NCI-H345 (cell line): ENCODE measurements at places on chromosomes 2 and 18.

- DNase-seq, result no peak
Measured at GRCh38 chr2:63093502-63093901, 42.9 kb downstream of the OTX1 start.

- DNase-seq, result no peak
Measured at GRCh38 chr18:74234326-74235171, 57.2 kb downstream of the CYB5A start.

DNA sequence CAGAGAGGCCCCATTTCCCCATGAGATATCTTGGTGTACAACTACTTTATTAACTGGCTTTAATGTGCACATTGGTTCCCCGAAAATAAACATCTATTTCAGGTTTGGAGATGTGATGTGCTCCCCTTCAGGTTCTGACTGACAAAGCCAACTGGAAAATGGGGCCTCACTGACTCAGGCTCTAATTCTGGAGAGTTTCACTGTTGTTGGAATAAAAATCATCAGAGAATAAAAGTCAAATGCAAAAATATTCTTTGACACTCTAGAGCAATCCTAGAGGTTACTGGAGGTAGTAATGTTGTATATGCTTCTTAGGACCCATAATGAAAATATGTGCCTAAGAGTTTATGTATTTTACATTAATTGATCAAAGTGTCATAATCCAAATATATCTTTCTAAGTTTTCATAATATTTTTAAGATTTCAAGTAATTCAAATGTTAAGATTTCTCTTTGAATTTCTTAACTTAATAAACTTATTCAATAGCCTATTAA lies 189.9 kb upstream of the COL3A1 start:
- DNase-seq, result no peak

GRCh38 chr2:109275120-109276012 lies 146.4 kb downstream of the SH3RF3 start:
- DNase-seq, result peak; percentile 92

GRCh38 chr2:3060049-3060448 lies 317.6 kb downstream of the EIPR1 start:
- DNase-seq, result no peak

GRCh38 chr2:53964987-53965687 lies 5.7 kb downstream of the PSME4 start:
- no peak for DNase-seq

GRCh38 chr2:136128905-136129304 lies 11.0 kb upstream of the CXCR4 start:
- no peak for DNase-seq

GRCh38 chr2:238864207-238865014 lies 16.5 kb downstream of the TWIST2 start:
- peak; percentile 72 for DNase-seq

DNA sequence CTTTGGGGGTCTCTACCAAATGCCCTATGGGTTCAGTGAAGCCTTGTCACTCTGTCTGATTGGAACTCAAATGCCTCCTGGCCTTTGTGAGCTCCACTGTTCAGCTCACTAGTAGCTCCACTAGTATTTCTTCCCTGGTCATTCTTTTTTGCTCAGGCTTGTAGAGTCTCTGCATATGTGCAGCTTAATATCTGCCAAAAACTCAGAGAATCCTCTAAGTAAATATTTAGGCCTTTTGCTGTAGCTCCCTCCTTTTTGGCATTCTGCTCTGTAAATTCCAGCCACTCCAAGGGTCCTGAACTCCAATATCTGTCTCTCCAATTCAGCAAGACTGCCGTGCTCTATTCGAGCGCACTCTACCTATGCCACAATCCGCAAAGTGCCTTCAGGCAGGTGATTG lies 146.5 kb downstream of the MAIP1 start:
- DNase-seq, result no peak

GRCh38 chr18:23547846-23548245 lies 38.5 kb downstream of the NPC1 start:
- no peak for DNase-seq

DNA sequence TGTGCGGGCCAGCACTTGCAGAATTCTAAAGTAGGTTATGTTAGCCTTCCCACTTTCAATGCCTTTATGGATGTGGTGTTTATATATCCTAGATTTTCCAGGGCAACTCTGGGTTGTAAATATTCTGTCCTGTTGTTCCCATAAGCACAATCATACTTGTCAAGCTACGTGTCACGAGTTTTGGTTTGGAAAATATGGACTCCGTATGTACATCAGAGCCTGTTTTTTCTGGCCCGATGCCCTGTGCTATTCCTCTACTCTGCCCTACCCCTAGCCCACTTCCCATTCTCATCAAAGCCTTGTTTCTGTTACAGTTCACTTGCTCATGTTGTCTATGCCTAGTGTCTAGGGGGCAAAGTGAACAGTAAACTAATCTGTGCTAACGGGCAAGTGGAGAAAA lies 27.0 kb upstream of the ZEB2 start:
- DNase-seq, result no peak

- no peak for DNase-seq
Measured at GRCh38 chr2:166436189-166436588, 57.9 kb downstream of the SCN7A start.

DNA sequence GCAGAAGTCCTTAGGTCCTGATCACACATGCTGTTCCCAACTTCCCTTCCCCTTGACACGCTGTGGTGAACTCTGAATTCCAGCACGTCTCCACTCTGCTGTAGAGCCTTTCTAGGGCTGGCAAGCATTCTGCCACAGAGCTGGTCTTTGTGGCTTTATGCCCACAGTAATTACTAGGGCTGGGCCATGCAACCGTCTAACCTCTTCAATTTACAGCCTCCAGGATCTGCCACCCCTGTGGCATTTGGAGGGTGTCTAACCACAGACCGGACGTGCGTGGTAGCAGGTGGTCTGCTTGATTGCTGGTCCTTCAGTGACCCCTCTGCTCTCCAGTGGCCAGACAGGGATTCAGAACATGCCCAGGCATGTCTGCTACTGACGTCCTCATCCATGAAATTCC lies 43.1 kb upstream of the TGFA start:
- no peak for DNase-seq

DNA sequence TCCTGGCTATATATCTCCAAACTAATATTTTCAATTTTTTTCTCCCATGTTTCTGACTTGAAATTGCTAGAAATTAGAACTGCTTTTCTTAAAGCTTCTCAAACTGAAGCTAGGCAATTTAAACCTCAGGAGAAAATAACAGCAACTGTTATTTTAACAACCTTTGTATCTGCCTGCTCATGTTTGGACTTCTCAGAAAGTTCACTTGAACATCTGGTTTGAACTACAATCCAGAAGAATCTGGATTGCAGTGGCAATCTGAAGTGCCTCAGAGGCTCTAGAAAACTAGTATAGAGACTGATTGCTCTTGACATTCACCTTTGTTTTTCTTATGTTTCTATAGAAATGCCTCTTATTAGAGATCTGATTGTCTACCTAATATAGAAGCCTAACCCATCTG lies 64.1 kb downstream of the STAT4 start:
- DNase-seq, result no peak

DNA sequence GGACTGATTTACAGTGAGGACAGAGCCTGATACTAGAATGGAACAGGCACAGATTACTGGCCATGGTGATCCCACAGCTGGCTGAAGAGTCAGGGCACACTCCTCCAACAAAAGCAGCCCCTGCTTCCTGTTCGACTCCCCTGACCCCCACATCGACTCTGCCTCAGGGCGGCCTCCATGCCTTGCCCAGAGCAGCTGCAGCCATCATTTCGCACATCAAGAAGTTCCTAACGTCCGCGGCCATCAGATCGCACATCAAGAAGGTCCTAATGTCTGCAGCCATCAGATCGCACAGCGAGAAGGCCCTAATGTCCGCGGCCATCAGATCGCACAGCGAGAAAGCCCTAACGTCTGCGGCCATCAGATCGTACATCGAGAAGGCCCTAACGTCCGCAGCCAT lies 192.8 kb upstream of the PXDN start:
- no peak for DNase-seq

DNA sequence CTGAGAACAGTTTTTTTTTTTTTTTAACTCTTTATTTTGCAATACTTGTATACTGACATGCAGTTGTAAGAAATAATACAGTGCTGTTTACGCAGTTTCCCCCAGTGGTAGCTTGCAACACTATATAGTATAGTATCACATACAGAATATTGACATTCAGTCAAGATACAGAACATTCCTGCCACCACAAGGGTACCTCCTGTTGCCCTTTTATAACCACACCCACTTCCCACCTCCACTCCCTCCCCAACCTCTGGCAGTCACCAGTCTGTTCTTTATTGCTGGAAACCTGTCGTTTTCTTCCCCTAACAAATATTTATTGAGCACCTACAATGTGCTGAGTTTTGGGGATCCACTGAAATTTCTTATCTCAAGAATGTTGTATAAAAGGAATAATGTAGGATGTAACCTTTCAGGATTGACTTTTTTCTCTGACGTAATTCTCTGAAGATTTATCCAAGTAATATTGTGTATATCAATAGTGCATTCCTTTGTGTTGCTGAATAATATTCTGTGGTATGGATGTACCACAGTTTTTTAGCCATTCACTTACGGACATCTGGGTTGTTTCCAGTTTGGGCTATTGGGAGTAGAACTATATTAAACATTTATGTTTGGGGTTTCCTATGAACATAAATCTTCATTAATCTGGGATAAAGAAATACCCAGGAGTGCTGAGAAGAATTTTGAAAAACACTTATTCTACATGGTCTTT lies 51.4 kb upstream of the EML6 start:
- no peak for DNase-seq

DNA sequence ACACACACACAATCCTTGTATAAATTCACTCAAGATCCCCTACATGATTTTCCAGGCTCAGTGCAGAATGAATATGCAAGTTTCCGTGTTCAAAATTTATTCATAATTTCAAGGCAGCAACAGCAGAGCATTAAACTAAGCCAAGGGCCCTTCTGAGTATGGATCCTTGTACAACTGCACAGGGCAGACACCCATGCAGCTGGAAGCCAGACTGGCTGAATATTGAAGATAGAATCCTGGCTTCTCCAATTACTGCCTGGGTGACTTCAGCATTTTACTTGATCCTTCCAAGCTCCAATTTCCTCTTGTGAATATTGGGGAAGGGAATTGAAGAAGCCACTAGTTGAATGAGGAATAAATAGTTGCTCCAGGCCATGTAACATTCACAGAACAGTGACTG lies 267.9 kb upstream of the REG3G start:
- no peak for DNase-seq

GRCh38 chr2:125456693-125457363 lies 1199.1 kb upstream of the GYPC start:
- no peak for DNase-seq
